ENCODE measurements at places on chromosomes 2 and 18. TPM values are rescaled to one million over a fixed set of nuclear protein-coding genes. Genes with fewer than 3 reads are reported as not detected.
A peak's percentile ranks its signal among the peaks of the same experiment; 100 is the strongest.

- no peak for DNase-seq
Measured at GRCh38 chr2:240214790-240215675, 74.6 kb upstream of the OTOS start.

The LRRTM4 gene
- polyA plus RNA-seq = 2.3 TPM

DNA sequence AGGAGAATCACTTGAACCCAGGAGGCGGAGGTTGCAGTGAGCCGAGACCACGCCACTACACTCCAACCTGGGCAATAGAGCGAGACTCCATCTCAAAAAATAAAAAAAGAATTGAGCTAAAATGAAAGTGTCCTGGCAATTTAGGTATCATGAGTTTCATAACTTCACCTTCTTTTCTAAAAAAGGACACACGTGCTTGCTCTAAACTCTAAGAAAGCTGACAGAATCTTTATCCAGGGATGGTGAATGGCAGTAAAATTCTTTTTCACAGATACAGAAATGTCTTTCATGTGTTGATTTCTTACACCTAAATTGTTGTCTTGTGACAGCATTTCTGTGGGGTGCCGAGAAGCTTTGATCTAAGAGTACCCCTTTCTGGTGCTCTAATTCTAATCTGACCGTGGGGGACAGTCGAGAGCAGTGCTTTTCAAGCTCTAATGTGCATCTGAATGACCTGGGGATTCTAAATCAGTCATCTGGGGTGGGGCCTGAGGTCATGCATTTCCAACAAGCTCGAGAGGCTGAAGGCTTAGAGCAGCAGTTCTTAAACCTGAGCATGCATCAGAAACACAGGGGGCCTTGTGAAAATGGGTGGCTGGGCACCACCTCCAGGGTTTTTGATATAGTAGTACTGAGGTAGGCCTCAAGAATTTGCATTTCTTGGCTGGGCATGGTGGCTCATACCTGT lies 42.1 kb upstream of the REL start:
- no peak for DNase-seq

DNA sequence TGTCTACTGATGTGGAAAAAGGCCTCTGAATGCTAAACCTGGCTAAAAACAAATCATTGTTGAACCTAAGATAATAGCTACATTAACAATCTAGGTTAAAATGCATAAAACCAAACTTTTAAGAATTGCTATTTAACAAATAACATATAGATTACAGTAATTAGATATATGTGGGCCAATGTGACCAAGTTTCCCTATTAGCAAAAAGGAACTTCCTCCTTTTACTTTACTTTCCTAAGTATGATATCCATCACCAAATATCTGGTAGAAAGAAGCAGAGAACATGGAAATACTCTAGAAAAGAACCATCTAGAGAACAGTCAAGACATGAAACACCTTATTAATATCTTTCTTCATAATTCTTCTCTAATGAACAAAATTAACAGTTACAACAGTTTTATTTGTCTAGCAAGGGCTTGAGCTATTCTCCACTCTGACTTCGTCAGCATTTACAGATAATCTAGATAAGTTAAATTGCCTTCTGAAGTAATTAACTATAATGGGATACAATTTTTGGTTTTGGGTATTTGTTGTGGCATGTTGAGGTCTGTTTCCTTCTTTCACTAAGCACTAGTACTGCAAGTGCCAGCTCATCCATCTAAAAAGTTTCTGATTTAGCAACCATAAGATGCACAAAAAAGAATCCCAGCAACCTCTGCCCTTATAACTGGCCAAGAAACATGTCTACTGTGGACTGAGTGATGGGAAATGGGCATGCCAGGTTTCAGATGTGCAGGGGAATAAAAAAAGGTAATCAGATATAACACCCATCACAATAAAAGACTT lies 53.3 kb downstream of the MEMO1 start:
- DNase-seq = no peak

The CD8A gene
- 0.45 TPM for polyA plus RNA-seq

- DNase-seq = no peak
Measured at GRCh38 chr18:54742120-54742519, 86.2 kb upstream of the RAB27B start.

DNA sequence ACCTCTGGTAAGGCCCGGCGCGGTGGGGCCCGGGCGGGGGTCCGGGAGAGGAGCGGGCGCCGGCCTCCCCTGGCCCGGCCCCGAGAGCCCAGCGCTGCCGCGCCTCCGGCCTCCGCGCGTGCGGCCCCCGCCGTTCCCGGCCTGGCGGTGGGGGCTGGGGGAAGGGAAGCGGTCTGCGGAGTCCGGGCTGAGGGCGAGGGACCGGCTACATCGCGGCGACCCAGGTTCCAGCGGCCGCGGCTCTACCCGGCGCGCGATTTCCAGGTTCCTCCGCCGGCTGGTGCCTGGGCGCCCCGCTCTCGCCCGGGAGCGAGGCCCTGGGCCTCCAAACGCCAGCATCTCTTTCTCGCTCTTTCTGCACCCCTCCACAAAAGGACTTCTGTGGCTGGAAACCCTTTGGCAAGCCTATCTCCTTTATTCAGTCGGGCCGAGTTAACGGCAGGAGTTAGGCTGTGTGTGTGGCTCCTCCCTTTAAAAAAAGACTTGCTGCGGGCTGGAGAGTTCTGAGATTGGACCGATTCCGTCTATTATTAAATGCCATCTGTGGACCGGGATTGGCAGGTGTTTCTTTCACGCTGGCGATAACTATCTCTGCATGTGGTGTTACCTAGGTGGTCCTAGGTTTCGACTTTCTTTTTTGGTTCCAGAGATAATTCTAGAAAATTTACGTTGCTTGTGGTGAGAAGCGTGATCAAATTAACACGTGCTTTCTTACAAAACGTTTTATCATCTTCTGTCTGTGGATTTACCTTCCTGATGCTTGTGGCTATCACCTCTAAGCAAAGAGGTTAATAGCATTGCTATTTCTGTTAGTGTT lies 592 bp downstream of the ME2 start:
- DNase-seq = peak; percentile 44

The FAM228A gene
- 1.4 TPM for polyA plus RNA-seq

The RAB6C gene
- polyA plus RNA-seq = 0.18 TPM

GRCh38 chr18:47287911-47288585 lies 36.6 kb upstream of the SKOR2 start:
- DNase-seq = no peak

GRCh38 chr2:204344119-204344518 lies 201.2 kb upstream of the PARD3B start:
- no peak for DNase-seq

- DNase-seq = no peak
Measured at GRCh38 chr2:30078521-30078920, 68.3 kb upstream of the YPEL5 start.

DNA sequence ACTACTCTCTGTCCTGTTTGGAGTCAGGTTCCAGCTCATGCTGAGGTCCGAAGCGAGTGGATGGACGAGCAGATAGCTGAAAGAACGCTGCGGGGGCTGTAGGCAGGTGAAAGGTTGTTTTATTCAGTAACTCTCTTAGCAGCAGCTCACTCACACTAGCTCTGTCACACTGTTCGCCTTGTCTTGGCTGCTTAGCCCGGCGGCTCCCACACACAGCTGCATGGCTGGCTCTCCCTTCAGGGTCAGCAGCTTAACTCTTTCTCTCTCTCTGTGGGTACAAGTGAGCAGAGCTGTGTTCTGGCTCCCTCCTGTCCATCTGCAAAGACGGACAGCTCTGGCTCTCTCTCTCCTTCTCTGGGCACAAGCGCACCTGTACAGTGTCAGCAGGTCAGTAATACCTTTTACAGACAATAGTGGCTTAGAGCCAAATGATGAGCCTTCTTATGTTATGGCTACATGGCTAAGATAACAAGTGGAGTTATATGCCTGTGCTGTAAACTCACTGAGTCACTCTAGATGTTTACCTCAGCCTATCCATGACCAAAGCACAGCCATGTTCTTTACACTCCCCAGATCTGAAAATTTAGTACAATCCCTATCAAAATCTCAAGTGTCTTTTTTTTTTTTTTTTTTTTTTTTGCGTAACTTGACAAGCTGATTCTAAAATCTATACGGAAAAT lies 149.3 kb downstream of the GALNT1 start:
- DNase-seq = peak; percentile 75

The SERPINB4 gene
- 0.08 TPM for polyA plus RNA-seq

DNA sequence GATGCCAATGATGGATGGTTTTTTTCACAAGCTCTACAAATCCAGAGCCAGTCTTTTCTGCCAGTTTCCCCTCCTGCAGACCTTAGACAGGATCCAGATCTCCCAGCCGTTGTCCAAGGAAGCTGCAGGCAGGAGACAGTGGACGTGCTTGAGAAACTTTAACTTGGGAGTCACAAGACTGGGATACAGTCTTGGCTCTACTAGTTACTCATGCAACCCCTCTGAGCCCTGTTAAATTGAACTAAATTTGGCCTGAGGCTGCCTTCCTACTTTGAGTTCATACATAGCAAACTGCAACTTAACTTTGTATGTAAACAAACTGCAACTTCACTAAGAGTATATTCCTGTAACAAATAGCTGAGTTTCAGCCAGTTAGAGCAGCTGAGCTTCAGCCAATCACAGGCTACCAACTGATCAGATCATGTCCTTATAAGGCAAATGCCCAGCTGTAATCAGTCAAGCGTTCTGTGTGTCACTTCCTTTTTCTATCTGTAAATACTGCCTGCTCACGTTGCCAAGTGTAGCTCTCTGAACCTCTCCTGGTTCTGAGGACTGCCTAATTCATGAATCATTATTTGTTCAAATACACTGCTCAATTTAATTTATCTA lies 140.9 kb downstream of the CAPN13 start:
- no peak for DNase-seq

DNA sequence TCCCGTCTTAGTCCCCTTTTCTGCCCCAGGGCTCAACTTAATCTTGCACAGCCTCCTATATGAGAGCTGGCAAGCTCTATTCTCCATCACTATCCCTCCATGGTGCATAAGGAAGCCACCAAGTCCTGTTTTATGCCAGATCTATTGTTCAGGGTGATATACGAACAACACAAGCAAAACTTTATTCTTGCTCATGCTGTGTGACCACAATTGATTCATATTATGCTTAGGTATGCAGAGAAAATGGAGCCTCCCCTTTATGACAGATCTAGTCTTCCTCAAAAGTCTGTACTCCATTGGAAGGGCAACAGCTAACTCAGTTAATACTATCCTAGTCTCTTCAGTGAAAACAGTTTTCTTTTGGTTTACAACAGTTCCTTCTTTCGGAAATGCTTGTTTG lies 94.0 kb upstream of the STON1 start:
- DNase-seq = no peak

DNA sequence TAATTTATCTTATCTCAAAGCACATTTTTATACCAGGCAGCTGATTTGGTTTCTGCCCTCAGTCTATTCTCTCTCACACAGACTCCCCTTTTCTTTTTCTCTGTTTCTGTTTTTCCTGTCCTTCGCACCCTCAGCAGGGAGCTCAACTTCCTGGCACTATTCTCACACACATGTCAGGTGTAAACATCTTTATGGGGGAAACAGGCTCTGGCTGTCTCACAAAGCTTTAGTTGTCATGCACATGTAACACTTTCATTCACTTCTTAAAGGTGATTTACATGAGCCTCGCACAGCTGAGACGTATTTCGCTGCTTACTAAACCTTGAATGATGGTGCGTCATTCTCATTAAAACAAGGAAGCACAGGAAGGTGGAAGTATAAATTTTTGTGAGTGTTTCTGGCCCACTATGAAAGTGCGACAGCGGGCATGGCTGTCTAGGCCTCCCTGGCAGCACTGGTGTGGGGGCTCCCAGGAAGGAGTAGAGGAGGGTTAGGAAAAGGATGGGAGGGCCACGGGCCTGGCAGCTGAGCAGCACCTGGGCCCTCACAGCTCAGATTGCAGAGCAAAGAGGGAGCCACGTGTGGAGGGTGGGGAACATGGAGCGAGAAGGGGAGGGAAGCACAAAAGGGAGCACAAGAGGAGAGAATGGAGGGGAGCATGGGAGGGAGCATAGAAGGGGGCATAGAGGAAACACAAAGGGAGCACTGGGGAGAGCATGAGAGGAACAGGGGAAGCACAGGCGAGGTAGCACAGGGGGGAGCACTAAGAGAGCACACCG lies 46.2 kb upstream of the SNTG2 start:
- DNase-seq = no peak

DNA sequence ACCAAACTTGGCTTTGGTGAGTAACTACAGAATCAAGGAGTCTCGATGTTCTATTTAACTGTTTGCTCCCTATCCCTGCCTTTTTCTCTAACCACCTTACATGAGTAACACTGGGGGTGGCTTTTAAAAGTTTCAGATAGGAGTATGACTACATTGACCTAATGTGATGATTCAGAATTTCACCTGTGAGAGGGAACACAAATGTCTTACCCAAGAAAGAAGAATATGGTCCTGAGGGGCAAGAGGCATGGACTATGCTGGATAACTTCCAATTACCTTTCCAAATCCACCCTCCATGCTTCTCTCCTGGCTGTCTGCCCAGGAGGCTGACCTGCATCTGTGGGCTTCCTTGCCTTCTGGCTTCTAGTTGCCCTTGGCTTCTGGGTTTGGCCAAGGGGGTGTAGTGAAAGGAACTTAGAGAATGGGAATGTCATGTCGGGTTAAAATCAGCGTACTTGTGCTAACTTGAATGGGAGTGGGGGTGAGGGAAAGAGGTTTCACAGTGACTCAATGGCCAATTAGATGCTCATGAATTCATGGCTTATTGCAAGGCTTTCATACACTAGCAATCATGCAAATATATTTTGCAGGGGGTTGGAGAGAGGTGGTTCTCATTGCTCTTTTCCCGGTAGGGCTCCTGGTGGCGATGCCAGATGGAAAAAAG lies 5.3 kb upstream of the IL36G start:
- DNase-seq = no peak

The CTNNA2 gene
- 3.7 TPM for polyA plus RNA-seq

- DNase-seq = no peak
Measured at GRCh38 chr2:205701509-205701908, 19.2 kb downstream of the NRP2 start.

The VSNL1 gene
- 3.3 TPM for polyA plus RNA-seq

GRCh38 chr2:150431561-150432311 lies 55.7 kb downstream of the RND3 start:
- DNase-seq = no peak

- DNase-seq = no peak
Measured at GRCh38 chr2:74548900-74549826, 4.6 kb downstream of the LOXL3 start.

- DNase-seq = no peak
Measured at GRCh38 chr2:71637168-71637567, 183.8 kb downstream of the DYSF start.
